CD4-positive, alpha-beta T cell treated with Interleukin-17A for 4 hours (primary cell): ENCODE measurements at places on chromosomes 2 and 18.

GRCh38 chr18:24499814-24500213 lies 39.4 kb downstream of the HRH4 start:
- DNase-seq, result no peak

GRCh38 chr2:148552675-148553331 lies 91.7 kb upstream of the EPC2 start:
- DNase-seq, result peak; percentile 46

DNA sequence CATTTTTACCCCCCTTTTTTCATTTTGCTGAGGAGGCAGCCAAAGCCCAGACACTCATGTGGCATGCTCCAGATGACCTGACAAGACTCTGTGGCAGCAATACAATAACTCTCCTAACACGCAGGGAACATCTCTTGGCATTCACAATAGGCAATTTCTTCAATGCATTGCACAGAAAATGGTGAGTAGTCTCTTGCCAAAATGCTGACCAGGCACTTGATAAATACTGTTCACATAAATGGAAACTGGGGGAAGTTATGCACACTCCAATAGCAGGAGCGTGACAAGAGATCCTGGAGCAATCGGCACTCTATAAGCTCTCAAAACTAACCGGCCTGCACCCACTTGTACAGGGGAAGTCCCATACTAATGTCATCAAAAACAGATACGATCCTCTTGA lies 66.3 kb downstream of the NBAS start:
- DNase-seq, result no peak

- no peak for DNase-seq
Measured at GRCh38 chr18:38611036-38611964, 1045.7 kb upstream of the CELF4 start.

GRCh38 chr2:224025874-224026273 lies 13.2 kb downstream of the SERPINE2 start:
- peak; percentile 68 for DNase-seq

- DNase-seq, result peak; percentile 10
Measured at GRCh38 chr2:71067567-71068217, 756 bp upstream of the NAGK start.

DNA sequence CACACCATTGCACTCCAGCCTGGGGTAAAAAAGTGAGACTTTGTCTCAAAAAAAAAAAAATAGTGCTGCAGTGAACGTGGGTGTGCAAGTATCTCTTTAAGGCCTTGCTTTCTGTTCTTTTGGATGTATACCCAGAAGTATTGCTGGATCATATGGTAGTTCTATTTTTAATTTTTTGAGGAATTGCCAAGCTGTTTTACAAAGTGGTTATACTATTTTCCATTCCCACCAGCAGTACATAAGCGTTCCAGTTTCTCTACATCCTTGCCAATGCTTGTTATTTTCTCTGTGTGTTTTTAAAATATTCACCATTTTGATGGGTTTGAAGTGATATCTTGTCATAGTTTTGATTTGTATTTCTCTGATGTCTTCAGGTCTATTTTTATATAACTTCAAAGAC lies 13.1 kb downstream of the ARMC9 start:
- no peak for DNase-seq

GRCh38 chr18:35580701-35581539 lies 620 bp upstream of the GALNT1 start:
- peak; percentile 70 for DNase-seq

DNA sequence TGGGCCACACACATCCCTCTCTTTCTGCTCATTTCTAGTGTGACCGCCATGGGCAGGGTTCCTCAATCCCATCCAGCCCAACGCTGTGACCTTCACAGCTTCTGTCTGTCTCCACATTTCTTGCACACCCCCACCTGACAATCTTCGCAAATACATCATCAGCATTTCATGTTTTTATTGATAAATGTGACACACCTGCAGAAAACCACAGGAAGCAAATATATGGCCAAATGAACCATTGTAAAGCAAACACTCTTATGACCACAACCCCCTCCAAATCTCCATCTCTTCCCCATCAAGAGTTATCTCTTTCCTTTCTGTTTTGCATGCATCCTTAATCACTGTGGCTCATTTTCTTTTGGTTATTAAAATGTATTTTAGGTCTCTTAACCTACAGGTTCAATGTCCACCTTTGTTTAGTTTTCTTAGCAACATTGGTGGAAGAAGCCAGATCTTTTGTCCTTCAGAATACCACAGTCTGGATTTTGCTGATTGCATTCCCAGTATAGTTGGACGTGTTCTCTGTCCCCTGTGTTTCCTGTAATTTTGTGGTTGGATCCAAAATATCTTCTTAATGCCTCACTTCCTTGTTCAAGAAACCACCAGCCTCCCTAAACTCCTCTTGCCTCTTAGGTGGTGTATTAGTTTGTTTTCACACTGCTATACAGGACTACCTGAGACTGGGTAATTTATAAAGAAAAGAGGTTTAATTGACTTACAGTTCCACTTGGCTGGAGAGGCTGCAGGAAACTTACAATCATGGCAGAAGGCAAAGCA lies 9.8 kb upstream of the NCK2 start:
- no peak for DNase-seq

DNA sequence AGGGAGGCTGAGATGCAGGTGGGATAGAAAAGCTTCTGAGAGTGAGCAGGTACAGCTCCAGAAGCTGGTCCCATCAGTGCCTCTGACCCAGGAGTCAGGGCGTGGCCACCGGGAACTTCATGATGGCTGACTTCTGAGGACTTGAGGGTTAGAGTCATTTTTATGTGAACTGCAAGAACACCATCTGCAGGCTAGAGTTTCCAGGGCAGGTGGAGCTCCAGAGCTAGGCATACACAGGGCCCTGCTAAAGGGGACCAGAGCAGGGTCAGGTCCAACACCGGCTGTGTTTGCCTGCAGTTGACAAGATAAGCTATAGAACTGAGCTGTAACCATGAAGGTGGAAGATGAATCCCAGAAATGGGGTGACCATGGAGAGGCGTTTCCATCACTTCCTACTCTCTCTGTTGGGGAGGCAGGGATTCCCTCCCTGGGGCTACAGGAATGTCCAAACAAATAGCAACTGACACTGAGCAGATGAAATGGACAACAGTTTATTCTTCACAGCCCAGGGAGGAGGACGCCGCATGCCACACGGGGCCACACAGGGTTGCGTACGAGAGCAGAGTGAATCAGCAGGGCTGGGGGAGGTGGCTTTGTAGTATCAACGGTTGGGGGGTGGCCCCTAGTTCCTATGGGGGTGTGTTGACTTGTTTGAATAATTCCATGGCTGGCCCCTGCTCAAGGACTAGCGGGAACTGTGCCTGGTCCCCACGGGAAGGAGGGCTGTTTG lies 77.6 kb upstream of the ZNF516 start:
- no peak for DNase-seq

- DNase-seq, result peak; percentile 23
Measured at GRCh38 chr18:80175451-80176204, 66.6 kb downstream of the ADNP2 start.

GRCh38 chr18:72846736-72847533 lies 20.9 kb downstream of the NETO1 start:
- no peak for DNase-seq

- no peak for DNase-seq
Measured at GRCh38 chr2:190930411-190930810, 49.8 kb downstream of the GLS start.

DNA sequence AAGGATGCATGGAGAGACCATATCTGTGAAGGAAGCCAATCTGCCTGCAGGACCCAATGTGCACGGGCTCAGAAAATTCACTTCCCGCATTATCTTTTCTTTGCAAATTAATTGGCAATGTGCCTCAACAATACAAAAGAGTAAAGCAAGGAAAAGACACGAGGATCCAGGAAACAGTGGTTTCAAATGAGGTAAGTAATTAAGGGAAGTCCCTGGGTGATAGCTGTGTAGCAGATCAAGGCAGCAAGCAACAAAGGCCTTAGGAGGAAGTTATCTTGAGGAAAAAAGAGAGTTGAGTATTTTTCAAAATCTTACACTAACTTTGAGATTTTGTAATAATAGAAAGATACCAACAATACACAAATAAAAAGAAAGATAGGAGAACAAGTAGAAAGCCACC lies 44.3 kb upstream of the TGIF1 start:
- DNase-seq, result no peak

DNA sequence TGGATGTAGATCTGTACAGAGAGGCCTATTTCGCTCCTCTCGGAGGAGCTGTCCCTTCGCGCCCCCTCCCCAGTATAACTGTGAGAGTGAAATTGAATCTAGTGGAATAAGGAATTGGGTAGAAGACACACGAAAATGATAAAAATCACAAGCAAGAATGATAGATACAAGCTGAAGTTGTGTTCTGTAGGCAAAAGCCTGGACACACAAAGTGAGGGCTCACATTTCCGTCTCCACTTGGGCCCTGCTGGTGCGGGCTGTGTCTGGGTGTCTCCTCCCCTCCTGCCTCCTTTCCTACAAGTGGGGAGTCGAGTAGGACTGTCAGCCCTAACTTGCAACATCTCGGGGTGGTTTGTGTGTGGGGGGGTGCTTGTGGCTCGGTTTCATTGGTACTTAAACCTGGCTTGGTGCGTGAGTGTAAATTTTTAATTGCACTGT lies 457 bp upstream of the SP9 start:
- DNase-seq, result no peak

DNA sequence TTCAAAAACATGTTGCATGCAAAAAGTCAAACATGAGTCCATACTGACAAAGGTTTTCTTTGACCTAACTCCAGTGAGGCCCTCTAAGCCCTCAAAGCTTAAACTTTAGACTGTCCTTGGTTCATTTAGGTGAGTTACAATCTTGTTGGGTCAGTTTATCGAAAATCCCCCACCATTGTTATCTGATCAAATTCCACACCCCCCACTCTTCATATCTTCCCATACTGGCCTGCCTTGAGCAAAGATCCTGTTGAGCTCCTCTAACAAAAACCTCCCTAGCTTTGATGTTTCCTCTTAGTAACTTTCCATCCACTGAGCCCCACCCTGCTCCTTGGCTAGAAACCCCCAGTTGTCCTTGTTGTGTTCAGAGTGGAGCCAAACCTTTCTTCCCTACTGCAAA lies 193.7 kb downstream of the ARHGAP28 start:
- no peak for DNase-seq

DNA sequence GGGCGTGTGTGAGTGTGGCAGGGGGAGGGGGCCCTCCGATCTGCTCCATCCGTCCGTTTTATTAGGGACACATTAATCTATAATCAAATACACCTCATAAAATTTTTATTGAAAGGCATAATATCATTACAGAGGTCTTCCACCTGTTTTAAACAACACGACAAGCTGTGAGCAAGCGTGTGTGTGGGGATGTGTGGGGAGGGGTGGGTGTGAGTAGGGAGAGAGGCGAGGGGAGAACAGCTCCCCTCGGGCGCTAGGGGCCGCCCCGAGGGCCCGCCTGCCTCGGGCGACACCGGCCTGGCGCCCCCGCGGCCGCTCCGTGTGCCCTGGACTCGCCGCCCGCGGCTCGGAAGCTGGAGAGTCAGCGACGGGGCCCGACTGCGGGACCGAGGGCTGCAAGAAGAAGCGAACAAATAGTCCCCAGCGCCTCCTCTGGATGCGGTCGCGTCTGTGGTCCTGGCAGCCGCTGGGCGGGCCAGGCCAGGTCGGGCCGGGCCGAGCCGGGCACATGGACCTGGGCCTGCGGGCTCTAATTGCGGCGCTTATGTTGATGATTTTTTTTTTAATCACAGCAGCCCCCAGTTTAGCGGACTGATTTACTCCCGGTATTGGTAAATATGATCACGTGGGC lies 352 bp upstream of the HOXD9 start:
- DNase-seq, result no peak

DNA sequence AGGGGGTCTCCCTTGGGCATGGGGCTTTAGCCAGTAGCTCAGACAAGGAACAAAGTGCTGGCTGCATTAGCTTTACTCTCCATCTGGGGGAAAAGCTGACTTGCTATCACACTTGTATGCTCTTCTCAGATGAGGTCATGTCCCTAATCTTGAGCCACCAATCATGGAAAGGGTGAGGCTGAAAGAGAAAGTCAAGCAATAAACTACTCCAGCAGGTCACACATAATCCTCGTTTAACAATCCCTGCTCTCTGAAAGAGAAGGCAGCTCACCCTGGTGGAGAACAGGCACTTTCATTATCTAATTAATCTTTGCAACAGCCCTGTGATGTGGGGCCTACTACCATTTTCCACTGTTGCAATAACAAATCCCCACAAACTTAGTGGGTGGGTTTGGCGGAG lies 129.7 kb upstream of the CAPN13 start:
- DNase-seq, result no peak

DNA sequence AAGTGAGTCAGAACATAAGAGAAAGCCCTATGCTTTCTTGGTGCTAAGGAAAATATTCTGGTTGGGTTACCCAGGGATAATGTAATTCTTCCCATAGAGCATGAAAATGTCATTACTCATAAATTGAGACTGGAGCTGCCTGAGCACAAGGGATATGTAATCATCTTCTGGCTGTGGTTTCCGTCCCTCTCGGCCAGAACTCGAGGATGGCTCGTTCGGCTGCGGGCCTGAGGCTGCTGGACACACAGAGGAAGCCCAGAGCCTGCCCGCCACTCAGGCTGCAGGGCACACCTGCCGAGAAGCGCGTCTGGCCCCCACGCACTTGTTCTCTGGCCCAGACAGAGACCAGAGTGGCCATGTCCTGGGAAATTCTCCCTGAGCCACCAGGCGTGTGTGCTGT lies 104.9 kb downstream of the ASAP2 start:
- DNase-seq, result no peak

DNA sequence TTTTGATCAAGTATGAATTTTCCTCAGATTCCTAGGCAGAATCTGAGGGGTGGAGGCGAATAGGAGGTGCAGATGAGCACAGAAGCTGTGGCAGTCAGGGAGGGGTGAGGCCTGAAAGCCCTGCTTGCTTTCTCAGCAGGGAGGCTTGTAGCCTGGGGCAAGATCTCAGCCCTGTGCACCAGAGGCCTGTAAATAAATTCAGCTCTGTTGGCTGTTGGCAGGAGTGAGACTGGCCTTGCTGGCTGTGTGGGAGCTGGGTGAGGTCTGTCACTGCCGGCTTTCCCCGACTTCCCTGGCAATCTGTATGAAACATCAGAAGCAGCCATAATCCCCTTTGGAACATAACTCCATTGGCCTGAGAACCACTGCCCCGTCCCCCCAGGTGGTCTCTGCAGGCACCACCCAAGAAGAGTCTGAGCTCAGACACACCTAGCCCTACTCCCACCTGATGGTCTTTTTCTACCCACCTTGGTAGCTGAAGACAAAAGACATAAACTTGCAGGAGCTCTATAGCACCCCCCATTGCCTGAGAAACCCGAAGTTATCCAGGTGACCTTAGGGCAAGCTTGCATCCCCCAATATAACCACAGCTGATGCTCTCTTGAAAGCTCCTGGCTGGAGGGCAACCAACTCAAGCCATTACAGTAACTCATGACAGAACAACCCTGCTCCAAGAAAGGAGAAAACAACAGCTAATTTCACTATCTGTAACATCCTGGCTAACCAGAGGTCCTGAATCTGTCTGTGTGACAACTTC lies 32.3 kb downstream of the EVA1A start:
- no peak for DNase-seq

GRCh38 chr18:43751835-43752234 lies 474.5 kb upstream of the SYT4 start:
- DNase-seq, result no peak

DNA sequence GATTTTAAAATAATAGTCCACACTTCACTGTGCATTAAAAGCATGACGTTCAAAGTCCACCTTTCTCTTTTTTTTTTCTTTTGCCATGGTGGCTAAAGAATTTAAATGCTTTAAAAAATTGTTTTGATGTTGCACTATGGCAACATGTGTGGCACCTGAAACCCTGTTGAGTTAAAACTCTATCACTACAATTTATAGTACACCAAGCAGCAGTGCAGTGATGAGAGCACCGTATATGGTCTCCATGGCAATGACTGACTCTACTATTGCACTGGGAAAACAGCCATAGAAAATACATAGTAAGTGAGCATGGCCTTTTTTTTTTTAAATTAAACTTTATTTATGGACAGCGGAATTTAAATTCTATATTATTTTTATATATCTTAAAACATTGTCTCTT lies 298.8 kb downstream of the FIGN start:
- DNase-seq, result no peak
